ENCODE measurements at places on chromosomes 4 and X.

DNA sequence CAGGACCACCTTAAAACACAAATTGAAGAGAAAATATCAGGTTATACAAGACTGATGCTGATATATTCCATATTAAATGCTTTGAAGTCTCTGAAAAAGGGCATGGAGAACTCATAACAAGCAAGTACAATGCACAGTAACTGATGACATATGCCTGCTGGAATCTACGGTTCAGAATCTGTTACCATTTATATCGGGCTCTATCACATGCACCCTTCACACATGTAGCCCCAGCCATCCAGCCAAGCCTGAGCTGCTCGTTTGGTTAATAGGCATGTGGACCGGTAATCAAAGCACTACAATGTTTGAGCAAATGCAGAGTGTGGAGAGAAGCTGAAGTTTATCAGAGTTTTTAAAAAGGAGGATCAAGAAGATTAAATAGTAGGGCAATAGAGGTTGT lies 11.8 kb downstream of the COMMD8 start:
- DNase-seq = no peak

DNA sequence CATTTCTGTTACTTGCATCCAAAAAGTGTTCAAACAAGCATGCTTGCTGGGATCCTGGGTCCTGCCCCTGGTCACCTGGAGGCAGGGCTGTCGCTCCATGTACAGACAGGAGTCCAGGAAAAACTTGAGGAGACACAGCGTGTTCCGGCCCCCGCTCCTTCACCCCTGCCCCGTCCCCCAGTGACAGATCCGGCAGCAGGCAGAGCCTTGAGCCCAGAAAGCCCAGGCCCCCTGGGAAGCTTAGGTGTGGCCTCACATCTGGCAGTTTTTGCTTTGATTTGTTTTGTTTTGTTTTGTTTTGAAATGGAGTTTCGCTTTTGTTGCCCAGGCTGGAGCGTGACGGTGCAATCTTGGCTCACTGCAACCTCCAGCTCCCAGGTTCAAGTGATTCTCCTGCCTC lies 67.0 kb downstream of the TRMT44 start:
- DNase-seq = no peak

- DNase-seq = no peak
Measured at GRCh38 chr4:79872738-79873137, 200.3 kb downstream of the ANTXR2 start.

DNA sequence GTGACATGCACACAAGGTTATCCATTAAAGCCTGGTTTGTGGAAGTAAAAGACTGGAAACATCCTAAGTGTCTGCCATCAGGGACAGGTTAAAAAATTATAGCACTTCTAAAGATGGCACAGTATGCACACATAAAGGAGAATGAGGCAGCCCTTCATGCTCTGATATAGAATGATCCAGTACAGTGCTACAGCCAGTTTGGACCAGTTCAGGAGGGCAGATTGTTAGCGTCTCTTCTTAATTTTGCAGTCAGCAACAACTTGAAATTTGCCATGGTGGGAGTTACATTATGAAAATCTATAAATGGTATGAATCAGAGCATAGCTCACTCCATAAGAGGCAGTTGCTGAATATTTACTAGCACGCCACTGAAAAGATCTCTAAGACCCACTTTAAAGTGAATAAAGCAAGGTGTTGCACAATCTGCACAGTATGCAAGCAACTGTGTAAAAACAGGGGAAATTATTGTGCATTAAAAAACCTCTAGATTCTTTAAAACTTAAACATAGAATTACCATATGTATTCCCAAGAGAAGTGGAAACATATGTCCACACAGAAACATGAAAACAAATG lies 20.3 kb upstream of the SOD3 start:
- no peak for DNase-seq

- no peak for DNase-seq
Measured at GRCh38 chrX:22742174-22742573, 257.6 kb upstream of the DDX53 start.

- no peak for DNase-seq
Measured at GRCh38 chr4:71976523-71976922, 55.3 kb upstream of the NPFFR2 start.

GRCh38 chr4:38935391-38936073 lies 67.9 kb downstream of the FAM114A1 start:
- no peak for DNase-seq

- no peak for DNase-seq
Measured at GRCh38 chrX:121641560-121641959, 594.1 kb downstream of the GLUD2 start.

GRCh38 chrX:22135994-22136684 lies 104.0 kb downstream of the PHEX start:
- peak; percentile 0 for DNase-seq

GRCh38 chr4:48018112-48018511 lies 1.5 kb downstream of the NIPAL1 start:
- DNase-seq = no peak

GRCh38 chrX:115233497-115234455 lies at the start of gene LRCH2:
TSS of gene LRCH2 (minus strand) at chrX:115234096. CDS start at chrX:115234041, 55 bp downstream.
- no peak for DNase-seq

DNA sequence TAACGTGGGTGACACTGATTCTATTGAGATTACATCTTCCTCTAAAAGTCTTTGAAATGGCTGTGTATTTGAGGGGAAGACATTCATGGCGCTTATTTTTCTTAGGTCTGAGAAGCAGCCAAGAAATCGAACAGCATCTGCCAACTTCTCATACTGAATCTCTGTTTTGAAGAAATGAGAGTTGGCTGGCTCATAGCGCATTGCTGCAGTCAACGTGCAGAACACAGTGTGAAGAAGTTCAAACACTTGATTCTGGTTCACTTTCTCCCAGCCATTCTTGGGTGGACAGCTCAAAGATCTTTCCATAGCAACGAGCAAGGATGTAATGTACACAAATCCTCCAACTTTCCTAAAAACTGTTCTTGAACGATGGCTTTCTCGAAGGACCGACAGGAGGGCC lies 156.5 kb downstream of the WDFY3 start:
- no peak for DNase-seq

- DNase-seq = peak; percentile 59
Measured at GRCh38 chr4:125313497-125313896, 1.3 kb upstream of the FAT4 start.

GRCh38 chrX:153349952-153350351 lies 16.0 kb downstream of the ZNF275 start:
- no peak for DNase-seq

- no peak for DNase-seq
Measured at GRCh38 chr4:889516-889915, 42.6 kb downstream of the GAK start.

GRCh38 chrX:140057001-140057411 lies 91.7 kb upstream of the CXorf66 start:
- DNase-seq = peak; percentile 1

- DNase-seq = no peak
Measured at GRCh38 chr4:13432453-13432852, 51.7 kb downstream of the RAB28 start.

DNA sequence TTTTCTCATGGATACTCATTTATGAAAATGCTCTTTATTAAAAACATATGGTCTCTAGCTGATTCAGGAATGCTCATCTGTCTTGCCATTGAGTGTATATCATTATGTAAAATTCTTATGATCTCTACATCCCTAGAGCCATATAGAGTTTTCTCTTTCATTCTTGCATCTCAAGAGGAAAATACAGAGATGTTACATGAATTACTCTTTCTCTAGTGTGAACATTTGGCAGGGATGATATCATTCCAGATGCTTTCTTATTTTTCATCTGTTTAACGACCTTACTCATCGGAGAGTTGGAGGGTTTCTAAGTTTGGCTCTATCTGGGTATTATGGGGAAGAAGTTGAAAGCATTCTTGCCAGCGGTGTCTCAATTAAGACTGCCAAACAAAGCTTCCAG lies 202.9 kb upstream of the SLC7A11 start:
- no peak for DNase-seq

GRCh38 chrX:109187473-109188168 lies 294.3 kb downstream of the GUCY2F start:
- no peak for DNase-seq

DNA sequence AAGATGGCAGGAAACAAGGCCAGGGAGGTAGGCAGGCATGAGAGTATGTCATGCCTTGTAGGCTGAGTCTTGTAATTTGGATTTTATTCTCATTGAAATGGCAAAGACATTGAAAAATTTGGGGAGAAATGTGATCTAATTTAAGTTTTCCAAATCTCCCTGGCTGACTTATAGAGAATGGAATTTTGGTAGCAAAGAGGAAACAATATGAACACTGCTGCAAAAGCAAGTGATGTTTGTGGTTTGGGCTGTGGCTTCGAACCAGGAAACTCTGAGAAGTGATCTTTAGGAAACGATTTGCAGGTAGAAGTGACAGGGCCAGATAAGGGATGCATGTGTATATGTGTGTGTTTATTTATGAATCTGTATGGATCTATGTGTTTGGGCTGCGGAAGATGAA lies 35.6 kb downstream of the ARSJ start:
- DNase-seq = no peak

- DNase-seq = no peak
Measured at GRCh38 chr4:123696687-123697086, 300.1 kb downstream of the SPRY1 start.

DNA sequence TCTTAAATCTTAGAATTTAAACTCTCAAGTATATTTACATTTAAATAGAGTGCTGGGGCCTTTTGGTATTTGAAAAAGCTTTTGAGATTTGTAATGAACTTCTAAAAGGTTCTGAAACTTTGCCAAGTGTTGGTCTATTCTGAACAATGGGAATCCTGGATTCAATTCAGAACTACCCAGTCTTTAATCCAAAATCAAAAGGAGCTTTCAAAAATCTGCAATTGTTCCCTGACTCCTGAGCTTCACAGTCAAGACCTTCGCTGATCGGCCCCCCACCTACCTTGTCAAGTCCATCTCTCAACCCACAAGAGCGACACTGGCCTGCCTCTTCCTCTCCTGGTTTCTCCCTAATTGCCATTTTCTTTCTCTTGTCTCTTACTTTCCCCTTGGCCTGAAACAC lies 666.1 kb upstream of the BOD1L1 start:
- DNase-seq = no peak

- no peak for DNase-seq
Measured at GRCh38 chr4:187685247-187685646, 310.3 kb upstream of the ZFP42 start.
